Renal cortical epithelial cell (primary cell): ENCODE measurements at places on chromosomes 16 and 17. TPM values are rescaled to one million over a fixed set of nuclear protein-coding genes. Genes with fewer than 3 reads are reported as not detected.

DNA sequence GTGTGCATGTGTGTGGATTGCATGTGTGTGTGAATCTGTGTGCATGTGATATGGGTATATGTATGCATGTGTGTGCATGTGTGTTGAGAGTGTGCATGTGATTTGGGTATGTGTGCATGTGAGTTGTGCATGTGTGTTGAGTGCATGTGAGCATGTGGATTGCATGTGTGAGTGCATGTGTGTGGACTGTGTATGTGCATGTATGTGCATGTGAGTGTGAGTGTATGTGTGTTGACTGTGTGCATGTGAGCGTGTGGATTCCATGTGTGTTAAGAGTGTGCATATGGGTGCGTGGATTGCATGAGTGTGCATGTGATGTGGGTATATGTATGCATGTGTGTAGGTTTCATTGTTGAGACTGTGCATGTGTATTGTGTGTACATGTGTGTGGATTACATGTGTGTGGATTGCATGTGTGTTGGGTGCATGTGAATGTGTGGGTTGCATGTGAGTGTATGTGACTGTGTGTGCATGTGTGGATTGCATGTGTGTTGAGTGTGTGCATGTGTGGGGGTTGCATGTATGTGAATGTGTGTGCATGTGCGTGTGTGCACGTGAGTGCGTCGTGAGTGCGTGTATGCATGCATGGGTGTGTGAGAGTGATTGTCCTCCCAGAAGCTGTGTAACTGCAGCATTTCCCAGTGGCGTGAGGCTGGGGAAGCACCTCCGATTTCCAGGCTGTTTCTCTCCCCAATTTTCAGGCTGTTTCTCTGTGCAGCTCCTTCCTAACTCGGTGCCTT is 19.4 kb downstream of the C1QTNF1 start:
- DNase-seq = no peak

DNA sequence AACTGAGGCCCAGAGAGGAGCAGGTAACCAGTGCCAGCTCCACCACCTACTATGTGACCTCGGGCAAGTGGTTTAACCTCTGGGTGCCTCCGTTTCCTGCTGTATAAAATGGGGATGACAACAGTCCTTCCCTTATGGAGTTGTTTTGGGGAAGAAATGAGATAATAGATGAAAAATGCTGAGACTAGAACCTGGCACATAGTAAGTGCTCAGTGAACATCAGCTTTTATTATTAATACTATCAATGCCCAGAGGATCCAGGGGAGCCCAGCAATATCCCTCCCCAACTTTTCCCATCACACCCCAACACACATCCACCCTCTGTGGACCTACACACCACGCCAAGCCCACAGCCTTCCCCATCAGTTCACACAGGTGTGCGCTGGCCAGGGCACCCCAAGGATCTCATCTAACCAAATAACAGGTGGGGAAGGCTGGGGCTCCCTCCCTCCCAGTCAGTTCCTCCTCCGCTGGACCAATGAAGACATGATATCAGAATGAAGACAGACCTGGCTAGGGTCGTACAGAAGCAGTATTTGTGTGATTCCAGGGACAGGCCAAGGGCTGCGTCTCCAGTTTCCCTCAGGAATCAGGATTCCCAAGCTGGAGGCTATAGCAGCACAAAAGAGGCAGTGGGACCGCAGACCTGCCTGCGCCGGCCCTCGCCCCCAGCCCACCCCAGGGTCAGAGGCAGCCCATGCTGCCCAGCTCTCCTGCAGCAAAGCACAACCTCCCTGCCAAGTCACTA is 1.8 kb downstream of the ATP2A3 start:
- DNase-seq = no peak

DNA sequence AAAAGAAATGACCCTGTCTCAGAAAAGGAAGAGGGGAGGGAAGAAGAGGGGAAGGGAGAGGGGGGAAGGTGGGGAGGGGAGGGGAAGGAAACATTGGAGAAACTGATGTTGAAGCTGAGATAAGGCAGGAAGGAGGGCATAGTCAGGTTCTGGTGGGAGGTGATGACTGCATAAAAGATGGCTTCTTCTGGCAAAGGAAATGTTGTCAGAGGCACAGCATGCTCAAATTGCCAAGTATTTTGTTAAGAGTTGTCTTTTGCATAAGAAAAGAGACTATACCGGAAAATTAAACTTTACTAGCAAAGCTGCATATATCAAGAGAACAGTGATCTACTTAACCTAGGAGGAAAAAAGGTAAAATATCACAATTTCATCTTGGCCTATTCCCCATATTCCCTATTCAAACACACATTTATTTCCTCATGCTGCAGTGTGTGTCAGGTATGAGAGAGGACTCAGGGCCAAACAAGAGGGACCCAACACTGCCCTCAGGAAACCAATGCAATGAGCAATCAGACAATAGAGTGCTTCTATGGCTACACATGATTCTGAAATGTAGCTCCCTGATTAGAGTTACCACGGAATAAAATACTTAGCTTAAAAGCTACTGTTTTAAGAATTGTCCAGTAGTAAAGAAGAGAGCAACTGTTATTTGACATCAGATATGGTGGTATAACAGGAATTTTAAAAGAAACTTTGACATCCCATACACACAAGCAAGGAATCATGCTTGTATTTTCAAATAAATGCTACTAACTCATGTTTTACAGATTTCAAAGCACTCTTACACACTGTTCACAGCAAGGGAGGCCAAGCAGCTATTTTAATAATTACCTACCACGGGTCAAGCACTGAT is 80.9 kb downstream of the PARN start:
- no peak for DNase-seq

GRCh38 chr17:7484067-7484918 is at the start of gene POLR2A:
TSS of gene POLR2A (plus strand) at chr17:7484366.
- DNase-seq = peak; percentile 92

- peak; percentile 11 for DNase-seq
Measured at GRCh38 chr17:8580952-8581658, 49.4 kb downstream of the MYH10 start.

- no peak for DNase-seq
Measured at GRCh38 chr17:61225178-61225882, 174.3 kb upstream of the TBX2 start.

- DNase-seq = no peak
Measured at GRCh38 chr16:59385491-59385890, 651.4 kb upstream of the GOT2 start.

- no peak for DNase-seq
Measured at GRCh38 chr16:80066805-80067580, 466.5 kb upstream of the MAF start.

DNA sequence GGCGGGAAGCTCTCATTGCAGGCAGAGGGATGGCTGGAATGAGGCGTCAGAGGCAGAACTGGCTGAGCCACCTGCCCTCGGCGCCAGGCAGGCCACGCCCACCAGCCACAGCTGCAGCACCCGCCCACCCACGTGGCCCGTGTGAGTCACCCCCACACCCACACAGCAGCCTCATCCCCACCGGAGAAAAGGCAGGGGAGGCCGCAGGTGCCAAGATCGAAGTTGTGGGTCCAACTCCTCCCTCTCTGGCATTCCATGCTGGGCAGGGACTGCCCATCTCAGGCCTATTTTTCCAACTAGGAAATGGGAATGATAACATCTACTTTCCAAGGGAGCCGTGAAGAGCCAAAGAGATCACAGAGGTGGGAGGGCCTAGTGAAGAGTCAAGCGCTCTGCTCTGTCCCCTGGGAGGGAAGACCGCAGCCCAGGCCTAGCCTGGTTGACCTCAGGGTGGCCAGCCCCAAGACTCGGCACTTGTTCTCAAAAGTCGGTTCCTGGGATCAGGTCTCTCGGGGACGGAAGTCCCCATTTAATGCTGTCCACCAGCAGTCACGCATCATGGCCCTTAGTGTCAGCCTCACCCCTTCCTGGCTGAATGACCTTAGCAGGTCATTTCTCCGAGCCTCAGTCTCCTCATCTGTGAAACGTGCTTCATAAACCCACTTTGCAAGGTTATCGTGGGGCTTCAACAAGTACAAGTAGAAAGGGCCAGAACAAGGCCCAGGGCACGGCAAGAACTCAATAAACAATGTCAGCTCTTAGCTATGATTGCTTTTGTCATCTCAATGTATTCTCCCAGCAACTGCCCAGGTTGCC is at the start of gene TRPV3:
Gene TRPV3 (minus strand): TSS at position 45 of the 816 bp plus-strand sequence. CDS start 2,962 bp downstream, outside the sequence.
- DNase-seq = no peak

DNA sequence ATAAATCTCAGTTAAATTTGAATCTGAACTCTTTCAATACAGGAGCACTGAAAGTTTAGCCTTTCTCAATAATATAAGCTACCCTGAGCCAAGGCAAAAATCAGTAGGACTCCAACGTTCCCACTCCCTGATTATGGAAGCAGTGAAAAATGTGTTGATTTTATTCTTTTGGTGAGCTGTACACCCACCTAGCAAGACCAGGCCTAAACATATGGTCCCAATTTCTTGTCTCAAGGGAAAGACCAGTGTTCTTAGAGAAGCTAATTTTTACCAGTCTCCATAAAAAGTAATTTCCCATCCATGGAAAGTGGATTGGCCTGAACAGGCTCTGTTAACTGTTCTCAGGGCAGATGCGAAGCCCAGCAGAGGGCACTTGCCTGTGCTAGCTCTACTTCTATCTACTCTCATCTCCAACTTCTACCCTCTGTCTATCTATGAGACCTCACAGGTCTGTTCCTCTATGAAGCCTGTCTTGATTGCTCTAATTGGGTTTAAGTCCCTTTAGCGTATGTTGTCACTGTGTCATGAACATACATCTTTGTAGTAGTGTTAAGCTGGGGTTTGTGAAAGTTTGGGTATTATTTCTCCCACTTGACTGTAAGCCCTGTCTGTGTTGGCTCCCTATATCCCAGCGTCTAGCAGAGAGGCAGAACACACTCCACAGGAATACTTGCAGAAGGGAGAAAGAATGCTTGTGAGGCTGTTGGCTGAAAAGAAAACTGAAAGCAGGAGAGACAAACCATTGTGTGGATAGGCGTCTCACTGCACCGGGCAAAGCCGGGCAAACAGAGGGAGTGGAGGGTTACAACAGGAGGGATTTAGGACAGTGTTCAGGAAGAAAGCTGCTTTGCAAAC is 167.1 kb upstream of the MAF start:
- peak; percentile 56 for DNase-seq

GRCh38 chr17:65155622-65156021 is 18.5 kb downstream of the RGS9 start:
- no peak for DNase-seq

- DNase-seq = no peak
Measured at GRCh38 chr16:71402674-71403073, 39.2 kb downstream of the TLE7 start.

DNA sequence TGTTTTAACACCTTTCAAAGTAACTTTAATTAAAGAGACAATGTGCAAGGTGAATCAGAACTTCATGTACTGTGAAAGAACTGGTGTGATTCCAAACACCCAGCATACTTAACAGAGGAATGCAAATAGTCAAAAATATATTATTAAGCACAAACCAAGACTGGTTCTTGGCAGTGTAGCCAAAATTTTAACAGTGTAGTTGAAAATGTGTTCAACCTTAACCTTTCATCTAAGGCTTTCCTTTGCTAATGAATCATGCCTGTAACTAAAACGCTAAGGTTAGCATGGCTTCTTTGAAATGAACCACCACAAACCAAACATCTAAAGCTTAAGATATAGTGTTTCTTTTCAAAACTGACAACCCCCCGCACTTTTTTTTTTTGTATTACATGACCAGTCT is 146.3 kb upstream of the AXIN2 start:
- peak; percentile 38 for DNase-seq

DNA sequence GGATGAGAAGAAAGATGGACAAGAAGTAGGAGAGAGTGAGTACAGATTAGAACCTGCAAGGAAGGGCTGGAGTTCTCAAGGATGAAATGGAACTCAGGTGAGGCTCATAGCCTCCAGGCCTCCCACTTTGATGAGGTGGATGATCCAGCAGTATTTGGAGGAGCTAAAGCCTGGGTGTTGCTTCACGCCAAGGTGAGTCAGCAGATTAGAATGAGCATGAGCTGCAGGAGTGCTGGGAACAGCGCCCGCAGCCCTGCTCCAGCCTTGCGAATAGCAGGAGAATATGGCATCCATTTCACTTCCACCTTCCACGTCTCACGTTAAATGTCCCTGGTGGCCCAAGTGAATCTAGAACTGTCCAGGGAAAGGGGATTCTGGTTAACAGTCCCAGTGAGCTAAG is 94.4 kb upstream of the CPHXL start:
- no peak for DNase-seq

DNA sequence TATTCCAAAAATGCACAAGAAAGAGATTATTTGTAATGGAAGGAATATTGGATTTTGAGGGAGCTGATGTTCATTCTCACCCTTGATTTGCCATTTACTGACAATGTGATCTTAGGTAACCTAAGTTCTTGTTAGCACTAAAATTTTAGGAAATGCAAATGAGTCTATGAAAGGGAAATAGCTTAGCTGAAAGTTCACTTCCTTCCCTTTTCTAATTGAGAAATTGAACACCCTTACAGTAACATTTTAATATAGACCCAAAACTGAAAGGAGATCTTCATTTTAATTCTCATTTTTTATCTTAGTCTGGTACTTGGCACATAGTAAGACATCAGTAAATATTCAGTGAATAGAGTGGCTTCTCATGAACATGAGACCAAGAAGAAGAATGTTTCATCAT is 10.9 kb upstream of the WSB1 start:
- DNase-seq = no peak

DNA sequence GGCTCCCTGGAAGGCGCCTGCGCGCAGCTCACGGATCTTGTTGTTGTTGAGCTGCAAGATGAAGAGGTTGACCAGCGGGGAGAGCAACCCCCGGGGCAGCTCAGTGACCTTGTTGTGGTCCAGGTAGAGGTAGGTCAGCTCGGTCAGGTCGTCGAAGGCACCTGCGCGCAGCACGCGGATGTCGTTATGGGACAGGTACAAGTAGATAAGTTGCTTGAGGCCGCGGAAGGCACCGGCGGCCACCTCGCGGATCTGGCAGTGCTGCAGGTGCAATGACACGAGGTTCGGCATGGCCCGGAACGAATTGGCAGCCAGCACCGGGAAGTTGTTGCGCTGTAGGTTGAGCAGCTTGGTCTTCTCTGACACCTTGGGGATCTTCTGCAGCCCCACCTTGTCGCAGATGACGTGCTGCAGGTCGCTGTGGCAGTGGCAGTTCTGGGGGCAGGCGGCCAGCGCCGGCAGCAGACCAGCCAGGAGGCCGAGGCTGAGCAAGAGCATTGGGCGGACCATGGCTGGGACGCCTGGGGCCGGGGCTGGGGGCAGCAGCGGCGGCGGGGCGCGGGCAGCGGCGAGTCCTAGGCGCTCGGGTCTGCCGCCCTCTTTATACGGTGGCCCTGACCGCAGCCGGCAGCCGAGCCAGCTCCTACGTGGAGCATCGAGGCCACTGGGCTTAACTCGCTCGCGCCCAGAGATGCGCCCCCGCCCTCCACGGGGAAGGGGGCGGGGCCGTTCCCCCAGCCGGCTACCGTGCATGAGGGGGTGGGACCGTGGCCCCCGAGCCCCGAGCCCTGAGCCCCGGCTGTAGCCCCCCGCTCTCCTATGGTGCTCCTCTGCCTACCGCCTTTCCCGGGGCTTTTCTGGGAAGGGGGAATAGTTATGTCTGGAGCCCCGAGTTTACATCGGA is at the start of gene CHAD:
Gene CHAD (minus strand): TSS at position 577 of the 904 bp plus-strand sequence. CDS start 67 bp downstream, at position 510.
- no peak for DNase-seq

The MEIOC gene
- 1.0 and 1.5 TPM in 2 replicates for total RNA-seq

The PHOSPHO1 gene
- 0.05 TPM in 1 of 2 replicates, not detected in the other for total RNA-seq

The EFCAB5 gene
- 4.7 TPM in 2 replicates for total RNA-seq

The ZNF689 gene
- total RNA-seq = 4.0 and 4.5 TPM in 2 replicates

The SOCS3 gene
- 46.4 and 94.7 TPM in 2 replicates for total RNA-seq
